ENCODE measurements at places on chromosomes 11 and 22.

DNA sequence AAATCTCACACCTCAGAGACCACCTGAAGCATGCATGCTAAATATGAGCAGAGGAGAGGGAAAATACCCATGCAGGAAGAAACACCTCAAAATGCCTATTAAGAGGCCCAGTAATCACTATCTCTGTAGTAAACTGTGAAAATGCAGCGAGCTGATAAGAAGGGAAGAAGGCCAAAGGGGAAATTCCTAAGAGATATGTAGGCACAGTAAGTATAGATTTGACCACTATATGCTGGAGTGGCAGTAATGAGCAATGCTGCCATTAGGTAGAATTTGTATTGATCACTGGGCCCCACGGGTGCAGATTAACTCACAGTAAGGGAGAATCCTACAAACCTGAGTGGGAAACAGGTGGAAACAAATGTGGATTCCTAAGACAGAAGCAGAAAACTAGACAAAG lies 1813.1 kb upstream of the RAG2 start:
- DNase-seq = no peak

DNA sequence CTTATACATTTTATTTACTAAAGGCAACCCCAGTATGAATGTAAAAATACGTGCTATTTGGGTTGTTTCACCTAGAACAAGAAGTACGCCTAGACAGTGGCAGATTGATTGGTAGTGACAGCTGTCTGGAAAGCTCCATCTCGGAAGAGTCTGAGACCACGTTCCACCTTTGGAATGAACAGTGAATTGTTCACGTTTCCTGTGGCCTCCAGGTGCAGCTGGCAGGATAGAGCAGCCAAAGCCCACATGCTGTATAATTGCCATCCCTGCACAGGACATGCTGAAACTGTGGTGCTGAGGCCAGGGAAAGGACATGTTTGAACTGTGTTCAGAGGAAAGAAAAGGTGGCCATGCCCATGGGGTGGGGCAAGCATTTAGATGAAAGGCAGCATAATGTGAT lies 218.7 kb upstream of the MTNR1B start:
- DNase-seq = no peak

- DNase-seq = no peak
Observed at GRCh38 chr11:79199729-79200354, 241.0 kb downstream of the TENM4 start.

- DNase-seq = no peak
Observed at GRCh38 chr11:100624346-100624745, 62.7 kb upstream of the ARHGAP42 start.

- DNase-seq = no peak
Observed at GRCh38 chr11:33891714-33892327, at the start of gene LMO2. Gene LMO2, minus strand, starts transcription at chr11:33892076. Its CDS starts 22,360 bp downstream, at chr11:33869716.

DNA sequence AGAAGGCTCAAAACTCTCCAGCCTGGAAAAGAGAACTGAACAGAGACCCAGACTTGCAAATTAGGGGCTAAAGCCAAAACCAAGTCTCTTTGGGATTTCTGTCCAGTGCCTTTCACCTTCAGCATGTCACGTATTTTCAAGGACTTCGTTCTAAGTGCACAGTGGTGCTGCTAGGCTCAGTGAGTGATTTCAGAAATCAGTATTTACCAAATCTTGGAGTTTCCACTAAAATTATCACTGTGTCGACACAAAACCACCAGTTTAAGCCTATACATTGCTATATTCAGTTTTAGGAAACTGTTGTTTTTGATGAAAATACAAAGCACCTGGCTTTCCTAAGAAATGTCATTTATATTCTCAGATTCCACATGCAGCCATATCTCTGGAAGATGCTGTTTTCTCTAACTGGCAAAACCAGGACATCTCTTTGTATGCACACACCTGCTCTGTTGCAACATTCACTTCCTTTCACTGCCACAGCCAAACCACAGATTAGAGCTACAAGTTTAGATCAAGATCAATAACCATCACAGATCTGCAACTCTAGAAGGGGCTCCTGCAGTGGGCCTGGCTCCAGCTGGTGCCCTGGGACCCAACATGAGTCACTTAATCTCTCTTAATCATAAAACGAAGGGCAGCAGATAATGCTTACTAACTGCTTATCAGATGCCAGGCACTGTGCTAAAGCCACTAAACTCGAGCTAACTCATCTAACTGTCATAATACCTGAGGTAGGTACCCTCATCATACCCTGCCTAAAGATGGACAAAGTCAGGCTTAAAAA lies 22.3 kb downstream of the SMCO4 start:
- DNase-seq = no peak

- DNase-seq = no peak
Observed at GRCh38 chr11:71114124-71114851, 138.1 kb downstream of the SHANK2 start.

GRCh38 chr11:2932850-2933251 lies 3.6 kb upstream of the PHLDA2 start:
- DNase-seq = no peak

- DNase-seq = no peak
Observed at GRCh38 chr22:31241936-31242335, 29.8 kb downstream of the LIMK2 start.

DNA sequence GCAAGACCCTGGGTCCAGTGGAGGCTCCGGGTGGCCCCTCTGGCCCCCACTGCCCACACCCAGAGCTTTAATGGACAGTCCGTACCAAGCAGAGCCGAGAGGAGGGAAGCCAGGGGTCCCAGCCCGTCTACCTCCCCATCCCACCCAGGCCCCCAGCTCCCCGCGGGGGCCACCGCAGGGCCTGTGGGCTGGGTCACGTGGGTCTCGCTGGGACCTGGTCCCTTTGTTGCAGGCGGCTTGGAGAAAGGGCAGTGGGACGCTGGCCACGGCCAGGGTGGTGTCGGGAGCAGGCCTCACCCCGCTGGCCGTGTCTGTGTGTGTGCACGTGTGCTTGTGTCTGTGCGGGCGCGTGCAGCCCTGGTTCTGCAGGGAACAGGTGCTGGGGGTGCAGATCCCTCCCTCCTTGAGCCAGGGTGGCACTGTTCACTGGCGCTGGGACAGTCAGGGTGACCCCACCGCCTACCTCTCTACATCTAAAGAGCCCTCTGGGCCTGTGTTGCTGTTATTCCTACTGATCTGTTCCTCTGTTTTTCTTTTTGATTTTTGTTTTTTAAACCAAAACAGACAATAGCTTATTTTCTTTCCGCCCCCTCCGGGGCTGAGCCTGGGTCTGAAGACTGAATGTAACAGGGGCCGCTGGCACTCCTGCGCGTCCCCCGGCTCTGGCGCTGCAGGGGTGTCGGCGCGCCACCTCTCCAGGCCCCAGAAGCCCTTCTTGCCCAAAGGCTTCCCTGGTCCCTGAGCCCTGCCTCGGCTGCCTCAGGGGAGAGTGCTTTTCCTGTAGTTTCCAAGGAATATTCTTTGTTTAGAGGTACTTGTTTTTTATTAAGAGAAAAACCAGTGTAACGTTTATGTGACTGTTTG lies 20.1 kb upstream of the TMEM191C start:
- no peak for DNase-seq

- no peak for DNase-seq
Observed at GRCh38 chr22:21754523-21754922, 18.9 kb upstream of the YPEL1 start.

GRCh38 chr11:96052921-96053651 lies 129.2 kb upstream of the MTMR2 start:
- no peak for DNase-seq

DNA sequence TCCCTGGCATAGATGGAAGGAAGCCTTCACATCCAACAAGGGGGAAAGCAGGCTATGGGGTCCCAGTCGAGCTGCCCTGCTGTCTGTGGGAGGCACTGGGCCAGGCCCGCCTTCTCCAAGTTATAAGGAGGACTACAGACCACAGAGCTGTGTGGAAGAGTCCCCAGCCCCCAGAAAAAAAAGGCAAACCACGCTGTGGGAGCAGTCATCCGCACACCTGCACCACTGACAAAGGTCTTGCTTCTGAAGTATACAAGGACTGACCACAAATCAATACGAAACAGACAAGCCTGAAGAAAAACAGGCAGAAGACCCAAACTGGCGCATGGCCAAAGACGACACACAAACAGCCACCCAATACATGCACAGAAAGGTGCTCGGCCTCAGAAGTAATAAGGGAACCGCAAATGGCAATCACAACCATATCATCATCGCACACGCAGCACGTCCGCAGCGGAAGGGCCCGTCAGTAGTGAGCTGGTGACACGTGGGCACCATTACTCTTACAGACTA lies 384.1 kb downstream of the CTTN start:
- DNase-seq = no peak

GRCh38 chr11:44905131-44905866 lies 45.4 kb downstream of the TP53I11 start:
- DNase-seq = no peak

GRCh38 chr22:19176732-19177131 lies 1.8 kb downstream of the SLC25A1 start:
- DNase-seq = no peak

DNA sequence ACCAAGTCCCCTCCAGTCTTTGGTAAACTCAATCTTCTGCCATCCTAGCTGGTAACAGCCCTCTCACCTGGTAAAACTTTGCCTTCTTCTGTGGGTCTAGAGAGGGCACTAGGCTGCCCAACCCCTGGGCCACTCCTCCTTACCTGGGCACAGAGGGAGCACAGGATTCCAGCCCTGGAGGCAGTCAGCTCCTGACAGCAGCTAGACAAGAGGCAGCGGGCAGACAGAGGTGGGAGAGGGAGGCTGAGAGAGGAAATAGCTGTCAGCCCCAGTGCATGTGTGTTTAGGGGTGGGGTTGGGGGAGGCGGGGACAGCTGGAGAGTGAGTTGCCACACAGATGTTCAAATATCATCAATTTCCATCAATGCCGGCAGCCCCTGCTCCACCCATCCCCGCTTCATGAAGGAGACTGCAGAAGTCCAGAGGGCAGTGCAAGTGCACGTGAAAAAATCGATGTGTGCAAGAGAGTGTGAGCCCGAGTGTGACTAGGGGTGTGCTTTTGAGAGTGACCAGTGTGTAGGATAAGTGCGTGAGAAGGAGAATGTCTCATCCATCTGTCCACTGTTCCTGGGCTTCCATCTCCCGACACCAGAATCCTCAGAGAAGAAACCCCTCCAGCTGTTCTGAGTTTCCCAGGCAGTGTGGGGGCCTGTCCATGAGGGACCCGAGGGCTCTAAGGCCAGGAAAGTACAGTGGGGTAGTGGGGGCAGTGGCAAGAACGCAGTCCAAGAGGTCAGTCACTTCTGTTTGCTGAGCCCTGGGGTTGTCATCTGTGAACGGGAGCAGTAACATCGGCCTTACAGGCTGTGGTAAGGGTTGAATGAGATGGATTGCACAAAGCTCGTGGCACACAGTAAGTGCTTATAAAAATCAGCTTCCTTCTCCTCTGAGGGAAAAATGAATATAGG lies at the start of gene PTGDR2:
Gene PTGDR2, minus strand, starts transcription at position 225 of the 908 bp plus-strand sequence. CDS start 2,228 bp downstream, outside the sequence.
- no peak for DNase-seq

GRCh38 chr22:36286096-36286957 lies 33.4 kb downstream of the APOL1 start:
- peak; percentile 42 for DNase-seq

GRCh38 chr11:35282221-35282882 lies 137.0 kb downstream of the SLC1A2 start:
- no peak for DNase-seq

DNA sequence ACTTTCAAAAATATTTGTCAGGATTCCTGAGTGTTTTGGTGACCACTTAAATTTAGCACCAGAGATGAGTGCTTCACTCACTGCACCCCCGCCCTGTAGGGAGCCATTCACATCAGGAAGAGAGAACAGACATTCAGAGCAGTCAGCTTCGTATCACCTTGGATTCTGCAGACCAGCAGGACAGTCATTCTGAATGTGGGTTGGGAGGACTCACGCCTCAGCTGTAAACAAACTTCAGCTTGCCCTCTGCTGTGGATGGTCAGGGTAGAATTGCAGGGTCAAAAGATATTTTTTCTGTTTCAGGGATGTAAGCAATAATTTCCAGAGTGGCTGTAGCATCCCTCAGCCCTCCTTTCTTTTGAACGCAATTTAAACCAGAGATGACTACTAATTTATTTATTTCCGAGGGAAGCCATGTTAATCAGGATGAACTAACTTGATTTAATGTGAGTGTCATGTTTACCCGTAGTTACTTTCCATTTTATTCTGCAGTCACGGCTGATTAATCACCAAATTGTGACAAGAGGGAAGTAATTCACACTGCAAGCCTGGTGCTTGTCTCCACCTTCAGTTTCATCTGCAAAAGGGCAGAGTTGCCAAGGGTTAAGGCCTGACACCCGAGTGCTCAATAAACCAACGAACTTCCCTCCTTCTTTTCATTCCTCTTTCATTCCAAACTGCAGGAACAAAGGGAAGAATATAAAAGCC lies 174.2 kb upstream of the DDI1 start:
- no peak for DNase-seq

DNA sequence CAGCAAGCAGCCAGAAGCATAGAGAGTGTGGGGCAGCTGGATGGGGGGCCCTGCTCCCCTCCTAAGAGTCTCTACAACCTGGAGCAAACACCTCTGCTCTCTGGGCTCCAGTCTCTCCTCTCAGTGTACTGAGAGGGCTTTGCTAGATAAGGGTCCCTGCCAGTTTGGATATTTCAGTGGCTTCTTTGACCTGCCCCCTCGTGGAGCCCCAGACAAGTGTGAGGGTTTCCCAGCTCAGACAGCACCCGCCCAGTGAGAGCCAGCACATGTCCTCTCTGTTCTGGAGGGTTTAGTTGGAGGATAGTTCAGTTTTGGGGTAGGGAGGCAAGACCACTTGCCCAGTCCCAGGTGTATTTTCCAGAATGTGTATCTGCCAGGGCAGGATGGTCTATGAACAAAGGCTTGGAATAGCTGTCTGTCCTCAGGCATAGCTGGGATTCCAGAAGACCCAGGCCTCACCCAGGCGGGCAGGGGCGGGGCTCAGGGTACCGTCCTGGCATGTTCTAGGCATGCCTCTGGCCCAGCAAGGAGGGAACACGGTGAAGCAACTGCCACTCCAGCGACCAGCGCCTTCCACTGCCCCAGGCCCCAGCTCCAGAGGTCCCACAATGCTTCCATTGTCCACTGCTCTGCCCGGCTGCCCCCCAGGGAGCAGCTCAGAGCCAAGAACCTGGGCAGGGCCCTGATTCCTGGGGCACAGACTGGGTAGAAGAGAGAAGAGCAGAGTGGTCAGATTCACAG lies 7.5 kb upstream of the MICALL1 start:
- DNase-seq = no peak

DNA sequence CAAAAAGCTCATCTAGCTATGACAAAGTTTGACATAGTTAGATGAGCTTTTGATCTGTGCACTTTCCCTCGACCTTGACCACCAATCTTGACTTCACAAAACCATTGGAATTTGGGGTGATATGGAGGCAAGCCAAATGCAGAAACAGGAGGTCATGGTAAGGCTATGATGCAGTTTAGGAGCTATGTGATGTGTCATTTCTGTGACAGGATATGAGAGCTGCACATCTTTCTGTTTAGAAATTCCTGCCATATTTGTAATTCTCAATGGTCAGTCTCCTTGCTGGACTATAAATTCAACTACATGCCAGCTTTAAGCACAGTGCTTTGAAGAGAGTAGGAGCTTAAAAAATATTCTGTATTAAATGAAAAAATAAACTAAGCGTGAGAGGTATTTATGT lies 12.9 kb downstream of the OR51B6 start:
- no peak for DNase-seq

DNA sequence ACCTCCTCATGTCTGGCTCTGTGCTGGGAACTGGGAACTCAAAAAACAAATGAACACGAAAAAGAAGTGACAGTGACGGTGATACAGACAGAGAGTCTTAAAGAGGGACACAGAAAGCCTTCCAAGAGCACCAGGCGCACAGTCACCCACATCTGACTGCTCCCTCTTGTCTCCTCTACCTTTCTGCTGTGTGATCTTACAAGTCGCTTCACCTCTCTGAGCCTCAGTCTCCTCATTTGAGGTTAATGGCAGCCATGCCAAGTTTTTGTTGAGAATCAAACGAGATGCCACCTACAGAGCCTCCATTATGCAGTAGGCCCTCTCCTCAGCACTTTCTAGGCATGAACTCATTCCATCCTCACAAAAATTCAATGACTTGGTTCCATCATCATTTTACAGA lies 3.7 kb downstream of the LRRC32 start:
- no peak for DNase-seq
